COR-L47 (cell line): ENCODE measurements at places on chromosomes 11 and 22.

- DNase-seq, result peak; percentile 85
These were observed 9.0 kb downstream of the MTNR1B start for GRCh38 chr11:92978271-92979111.

DNA sequence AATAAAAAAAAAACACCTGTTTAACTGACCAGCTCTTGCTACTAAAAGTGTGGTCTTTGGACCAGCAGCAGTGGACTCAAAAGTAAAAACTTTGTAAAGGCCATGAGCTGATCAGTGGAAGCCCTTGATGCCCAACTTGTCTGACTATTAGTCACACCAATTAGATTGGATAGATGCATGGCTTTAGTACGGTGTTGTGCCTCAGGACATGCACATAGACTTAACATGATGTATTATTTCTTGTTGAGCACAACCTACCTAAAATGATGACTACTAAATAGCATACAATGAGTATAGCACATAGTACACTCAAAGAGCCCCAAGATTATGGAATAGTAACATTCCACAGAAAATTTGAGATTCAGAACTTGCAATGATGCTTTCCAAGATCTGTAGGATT, 95.1 kb upstream of the FIBIN start:
- no peak for DNase-seq

DNA sequence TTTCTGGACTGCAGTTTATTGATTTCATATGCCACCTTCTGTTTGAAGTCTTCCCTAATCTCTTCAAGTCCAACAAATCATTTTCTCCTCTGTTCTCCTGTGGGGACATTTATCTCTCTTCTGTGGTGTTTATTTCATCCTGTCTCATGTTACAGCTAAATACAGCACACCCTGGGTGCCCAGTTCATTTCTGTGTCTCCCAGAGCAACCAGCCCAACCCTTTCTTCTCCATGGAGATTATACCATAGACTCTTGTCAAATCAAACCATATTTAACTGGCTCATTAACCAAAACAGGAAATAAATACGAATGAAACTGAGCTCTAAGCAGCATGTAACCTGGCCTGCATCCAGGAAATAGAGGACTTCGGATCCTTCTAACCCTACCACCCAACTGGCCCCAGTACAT, at the start of gene MS4A8:
TSS of gene MS4A8 (plus strand) at position 329 of the 408 bp plus-strand sequence. CDS start 1,249 bp downstream, outside the sequence.
- peak; percentile 96 for DNase-seq

- DNase-seq, result no peak
These were observed 27.9 kb downstream of the MB start for GRCh38 chr22:35589071-35589755.

DNA sequence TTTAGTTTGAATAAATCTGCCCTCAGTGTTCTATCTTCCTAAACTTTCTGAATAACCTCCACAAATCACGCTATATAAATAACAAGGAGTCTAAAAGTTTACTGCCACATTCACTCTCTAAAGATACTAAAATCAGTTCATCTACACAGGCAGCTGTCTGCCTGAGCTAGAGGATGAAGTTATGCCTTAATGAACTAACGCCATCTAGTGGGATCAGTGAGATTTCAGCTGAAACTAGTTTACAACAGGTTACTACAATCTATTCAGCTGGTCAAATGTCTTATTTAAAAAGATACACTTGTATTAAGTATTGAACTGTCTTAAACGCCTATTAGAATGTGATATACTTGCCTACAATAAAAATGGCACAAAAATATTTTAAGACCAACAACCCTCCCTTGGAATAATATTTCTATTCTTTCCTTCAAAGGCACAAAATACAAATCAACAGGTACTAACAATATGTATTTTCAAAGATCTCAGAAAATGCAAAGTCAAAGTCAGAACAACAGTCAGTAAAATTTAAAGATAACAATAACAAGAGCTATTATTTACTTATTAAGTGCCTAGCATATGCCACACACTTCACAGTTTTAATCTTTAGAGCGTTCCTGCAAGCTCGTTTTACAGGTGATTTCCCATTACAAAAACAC, 84.1 kb downstream of the LARGE2 start:
- DNase-seq, result peak; percentile 78

DNA sequence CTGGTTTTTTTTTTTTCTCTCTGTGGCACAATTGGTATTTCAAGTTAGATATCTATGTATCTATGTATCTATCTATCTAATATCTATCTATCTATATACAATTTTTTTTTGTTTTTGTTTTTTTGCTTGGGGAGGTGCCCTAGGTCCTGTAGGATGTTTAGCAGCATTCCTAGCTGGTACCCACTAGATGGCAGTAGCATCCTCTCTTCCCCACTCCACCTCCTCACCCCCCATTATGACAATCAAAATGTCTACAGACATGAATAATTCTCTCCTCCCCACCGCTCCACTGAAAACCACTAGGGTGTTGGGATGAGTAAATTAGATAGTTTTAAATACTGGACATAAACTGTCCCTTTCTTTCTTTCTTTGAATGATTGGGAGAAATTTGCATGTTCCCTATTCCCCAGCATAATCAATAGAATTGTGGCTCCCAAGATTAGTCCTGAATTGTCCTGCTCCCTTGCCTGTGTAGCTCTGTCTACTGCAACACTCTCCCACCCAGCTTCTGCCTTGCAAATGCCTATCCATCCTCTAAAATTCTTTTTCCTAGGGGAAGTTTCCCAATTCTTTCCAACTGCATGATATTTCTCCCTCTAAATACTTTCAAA, 1152.4 kb downstream of the LRRC4C start:
- no peak for DNase-seq
